ENCODE measurements at places on chromosomes 11 and 22.

DNA sequence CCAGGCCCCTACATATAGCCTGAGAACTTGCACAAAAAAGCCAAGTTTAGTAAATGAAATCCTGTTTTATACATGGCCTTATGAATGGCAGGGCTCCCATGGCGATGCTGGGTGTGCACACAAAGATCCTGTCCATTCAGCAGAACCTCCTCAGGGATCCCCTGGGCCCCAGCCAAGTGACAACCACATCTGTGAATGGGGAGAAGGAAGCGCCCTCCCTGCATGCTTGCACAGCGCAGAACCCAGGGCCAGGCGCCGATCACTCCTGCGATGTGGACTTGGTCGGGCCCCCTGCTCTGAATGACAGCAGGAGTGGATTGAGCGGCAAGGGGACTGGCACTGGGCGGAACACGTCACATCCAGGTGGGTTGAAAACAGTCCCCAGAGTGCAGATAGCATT is 4.5 kb upstream of the CDC42EP2 start:
- no peak for DNase-seq

GRCh38 chr22:43313244-43313889 is 29.8 kb downstream of the SCUBE1 start:
- no peak for DNase-seq

DNA sequence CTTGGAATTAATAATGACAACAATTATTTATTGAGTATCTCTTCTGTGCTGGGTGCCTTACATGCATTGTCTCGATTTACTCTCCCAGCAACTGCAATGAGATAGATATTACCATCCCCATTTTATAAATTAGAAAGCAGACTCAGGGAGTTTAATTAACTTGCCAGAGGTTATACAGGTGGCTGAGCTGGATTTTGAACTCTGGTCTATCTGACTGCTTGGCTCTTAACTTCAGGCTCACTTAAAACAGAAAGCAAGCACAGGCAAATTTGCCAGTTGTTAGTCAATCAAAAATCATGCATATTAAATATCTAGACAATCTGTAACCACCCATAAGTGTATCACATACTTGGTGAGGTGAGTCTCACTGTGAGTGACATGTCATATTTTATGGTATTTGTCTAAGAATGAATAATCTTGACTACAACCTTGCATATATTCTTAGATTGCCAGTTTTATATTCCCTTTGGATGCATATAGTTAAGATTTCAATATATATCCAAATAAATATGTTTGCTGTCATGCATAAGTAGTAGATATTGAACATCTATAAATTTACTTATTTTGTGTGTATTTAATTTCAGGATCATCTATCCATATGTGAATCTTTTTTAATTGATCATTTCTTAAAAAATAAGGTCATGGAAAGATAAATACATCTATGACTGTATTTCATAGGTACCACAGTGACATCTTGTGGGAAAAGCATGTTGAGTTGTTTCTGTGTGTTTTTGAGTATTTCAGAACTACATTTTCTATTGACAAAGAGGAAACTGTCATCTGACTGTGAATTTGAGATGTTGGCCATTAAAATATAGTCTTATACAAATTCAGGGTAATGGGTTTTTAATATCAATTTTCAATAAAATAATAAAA is 112.0 kb upstream of the ARHGAP42 start:
- no peak for DNase-seq

DNA sequence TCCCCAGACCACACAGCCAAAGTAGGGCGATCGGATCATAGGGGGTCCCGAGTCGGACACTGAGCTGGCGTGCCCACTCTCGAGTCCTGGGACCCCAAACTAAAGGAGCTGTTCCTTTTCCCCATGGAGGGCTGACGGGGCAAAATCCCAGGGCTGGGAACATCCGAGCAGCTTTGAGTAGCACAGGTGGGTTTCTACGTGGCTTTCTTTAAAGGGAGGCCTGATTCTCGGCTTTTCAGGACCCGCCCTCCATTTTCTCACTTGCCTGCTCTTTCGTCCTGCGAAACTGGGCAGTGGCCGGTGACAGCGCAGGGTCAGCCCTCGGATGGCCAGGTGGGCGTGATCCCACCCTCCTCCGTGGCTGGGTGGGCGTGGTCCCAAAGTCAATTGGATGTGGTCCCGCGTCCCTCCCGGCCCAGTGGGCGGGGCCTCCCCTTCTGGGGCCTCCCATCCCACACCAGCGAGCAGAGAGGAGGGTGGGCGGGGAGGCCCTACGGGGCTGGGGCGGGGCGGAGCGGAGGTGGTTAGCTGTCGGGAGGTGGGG is 17.5 kb upstream of the TXNRD2 start:
- DNase-seq = no peak
